ENCODE measurements at places on chromosomes 2 and 18. TPM values are rescaled to one million over a fixed set of nuclear protein-coding genes. Genes with fewer than 3 reads are reported as not detected.

DNA sequence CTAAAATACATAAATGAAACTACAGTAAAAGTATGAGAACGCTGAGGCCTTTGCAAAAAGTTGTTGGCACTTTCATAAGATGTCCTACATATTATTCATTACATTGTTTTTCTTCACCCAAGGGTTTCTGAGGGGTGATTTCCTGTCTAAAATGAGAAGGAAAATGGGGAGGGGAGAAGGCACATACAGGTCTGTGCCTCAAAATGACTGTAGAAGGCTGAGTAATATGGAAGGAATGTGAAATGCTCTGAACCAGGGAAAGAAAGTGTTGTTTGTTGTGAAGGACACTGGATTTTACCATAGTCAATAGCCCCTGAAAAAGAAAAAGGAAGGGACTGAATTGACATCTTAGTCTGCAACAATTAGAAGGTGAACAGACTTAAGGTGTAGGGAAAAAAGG, 99.5 kb upstream of the RNF152 start:
- no peak for DNase-seq

- DNase-seq, result no peak
These were observed 12.9 kb upstream of the ESPNL start for GRCh38 chr2:238087211-238087610.

DNA sequence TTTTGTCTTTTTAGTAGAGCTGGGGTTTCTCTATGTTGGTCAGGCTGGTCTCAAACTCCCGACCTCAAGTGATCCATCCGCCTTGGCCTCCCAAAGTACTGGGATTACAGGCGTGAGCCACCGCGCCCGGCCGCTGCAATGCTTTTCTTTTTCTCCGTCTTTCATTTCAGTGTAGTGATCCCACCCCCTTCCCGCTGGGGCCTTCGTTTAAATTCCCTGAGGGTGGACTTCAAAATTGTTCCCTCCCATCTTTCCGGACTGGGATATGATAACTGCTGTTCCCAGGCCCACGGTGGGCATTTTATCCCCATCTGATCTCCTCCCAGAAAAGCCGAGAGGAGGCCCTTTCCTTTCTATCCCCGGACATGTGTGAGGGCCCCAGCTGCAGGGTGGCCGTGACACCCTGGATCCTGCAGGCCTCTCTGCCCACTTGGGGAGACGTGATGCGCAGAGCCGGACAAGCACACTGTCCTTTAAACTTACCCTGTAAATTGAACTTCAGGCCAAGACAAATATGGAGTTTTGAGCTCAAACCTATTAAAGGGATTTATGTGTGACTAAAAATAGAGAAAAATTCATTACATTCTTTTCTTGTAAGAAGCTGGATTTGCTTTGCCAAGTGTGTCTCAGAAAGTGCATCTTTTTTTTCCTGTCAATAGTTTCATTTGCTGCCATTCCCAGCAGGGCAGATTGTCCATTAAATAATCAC, 54.5 kb upstream of the AFF3 start:
- DNase-seq, result peak; percentile 71

DNA sequence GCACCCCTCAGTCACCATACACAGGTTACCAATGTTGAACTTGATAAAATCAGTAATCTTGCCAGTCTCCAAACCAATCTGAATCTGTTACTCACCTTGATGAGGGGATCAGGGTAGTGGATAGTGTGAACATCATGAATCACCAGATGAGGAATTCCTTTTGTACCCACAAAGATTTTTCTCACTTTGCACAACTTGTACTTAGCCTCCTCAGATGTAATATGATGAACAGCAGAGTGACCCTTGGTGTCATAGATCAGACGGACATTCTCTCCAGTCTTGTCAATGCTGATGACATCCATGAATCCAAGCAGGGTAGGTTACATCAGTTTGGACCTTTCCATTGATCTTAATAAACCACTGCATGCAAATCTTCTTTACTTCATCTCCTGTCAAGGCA, 54.7 kb downstream of the MDH1 start:
- DNase-seq, result no peak

- no peak for DNase-seq
These were observed 9.2 kb downstream of the HTRA2 start for GRCh38 chr2:74538881-74539339.

DNA sequence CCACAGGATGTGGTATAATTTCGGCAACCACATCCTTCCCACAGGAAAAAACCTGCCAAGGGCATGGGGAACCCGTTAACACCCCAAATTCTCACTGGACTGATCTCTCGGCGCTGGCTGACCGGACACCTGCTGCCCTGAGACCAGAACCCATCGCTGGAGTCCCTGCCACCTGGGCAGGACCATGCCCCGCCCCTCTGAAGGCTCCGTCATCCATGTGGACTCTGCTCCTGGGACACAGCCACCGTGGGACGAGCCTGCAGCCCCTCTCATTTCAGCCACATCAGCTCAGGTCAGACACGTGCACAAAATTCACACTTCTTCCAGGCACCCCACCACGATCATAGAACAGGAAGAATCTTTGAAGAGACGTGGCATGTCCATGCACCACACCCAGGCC, 108.2 kb downstream of the ZNF516 start:
- peak; percentile 73 for DNase-seq

GRCh38 chr18:939166-939565, 34.5 kb downstream of the ADCYAP1 start:
- DNase-seq, result no peak

- DNase-seq, result no peak
These were observed 622.1 kb upstream of the ZEB2 start for GRCh38 chr2:145141981-145142380.

DNA sequence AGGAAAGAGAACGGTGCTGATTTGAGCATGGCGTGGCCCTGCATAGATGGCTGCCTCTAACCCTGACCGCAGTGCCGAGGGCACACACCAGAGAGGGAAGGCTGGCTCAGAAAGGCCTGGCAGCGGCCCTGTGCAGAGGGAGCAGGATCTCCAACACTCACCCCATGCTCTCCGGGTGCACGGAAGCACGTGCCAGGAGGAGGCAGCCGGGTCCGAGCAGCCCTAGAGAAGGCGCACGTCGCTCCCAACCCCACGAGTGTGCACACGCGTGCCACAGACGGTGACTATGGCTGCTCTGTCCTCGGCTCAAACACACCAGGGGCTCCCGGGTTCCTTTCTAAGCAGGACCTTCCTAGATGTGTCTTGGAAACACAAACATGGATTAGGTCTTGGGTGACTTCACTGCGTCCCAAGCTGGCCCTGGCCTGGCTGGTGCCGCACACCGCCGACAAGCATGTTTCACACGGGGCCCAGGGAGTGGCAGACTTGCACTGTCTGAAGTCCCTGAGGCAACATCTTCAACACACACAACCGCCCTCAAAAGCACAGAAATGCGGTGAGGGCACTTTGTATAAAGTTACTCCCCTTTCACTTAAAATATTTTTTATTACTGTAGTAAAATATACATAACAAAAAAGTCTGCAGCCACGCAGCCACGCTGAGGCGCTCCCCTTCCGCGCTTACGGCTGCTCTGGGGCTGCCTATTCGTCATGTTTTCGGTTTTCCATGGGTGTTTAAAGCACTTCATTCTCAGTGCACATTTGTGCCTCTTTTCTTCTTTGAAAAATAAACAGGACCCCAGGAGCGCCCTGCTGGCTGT, 110.0 kb downstream of the ZNF516 start:
- peak; percentile 82 for DNase-seq

DNA sequence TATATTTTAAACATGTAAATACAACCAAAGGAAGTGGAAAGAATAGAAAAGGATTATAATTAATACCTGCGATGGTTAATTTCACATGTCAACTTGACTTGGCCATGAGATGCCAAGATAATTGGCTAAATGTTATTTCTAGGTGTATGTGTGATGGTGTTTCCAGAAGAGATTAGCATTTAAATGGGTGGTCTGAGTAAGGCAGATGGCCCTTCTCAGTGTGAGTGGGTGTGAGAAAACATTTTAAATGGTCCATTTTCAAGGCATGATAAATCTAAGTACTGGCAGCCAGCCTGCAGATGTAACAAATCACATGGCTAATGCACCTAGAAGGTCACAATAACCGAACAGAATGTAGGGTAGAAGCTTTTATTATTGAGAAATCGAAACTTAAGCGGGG, 99.6 kb upstream of the CDH7 start:
- DNase-seq, result no peak

Gene GNAL
- total RNA-seq, result 7.4 TPM

Gene MC4R
- not detected for total RNA-seq

Gene SERPINB11
- total RNA-seq, result not detected

Gene GPR45
- total RNA-seq, result not detected

All from mesenteric fat pad (tissue), 1 donor.